GM23338 (cell line): ENCODE measurements at places on chromosomes 11 and 22. TPM values are rescaled to one million over a fixed set of nuclear protein-coding genes. Genes with fewer than 3 reads are reported as not detected.

- no peak for DNase-seq
Observed at GRCh38 chr11:121366038-121366437, 73.5 kb downstream of the SC5D start.

DNA sequence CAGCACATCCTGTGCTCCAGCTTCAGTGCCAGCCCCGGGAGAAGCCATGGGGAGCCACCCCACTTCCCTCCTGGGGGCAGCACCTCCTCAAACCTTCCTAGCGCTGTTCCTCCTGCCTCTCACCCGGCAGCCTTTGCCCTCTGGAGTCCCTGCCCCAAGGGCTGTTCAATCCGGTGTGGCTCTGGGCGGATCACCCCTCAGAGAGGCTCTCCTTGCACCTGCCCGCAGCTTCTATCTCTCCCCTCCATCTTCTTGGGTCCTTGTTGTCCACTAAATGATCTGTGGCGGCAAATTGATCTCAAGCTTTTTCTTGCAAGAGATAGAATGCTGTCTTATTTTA, 18.1 kb upstream of the CDKN1C start:
- DNase-seq, result no peak

DNA sequence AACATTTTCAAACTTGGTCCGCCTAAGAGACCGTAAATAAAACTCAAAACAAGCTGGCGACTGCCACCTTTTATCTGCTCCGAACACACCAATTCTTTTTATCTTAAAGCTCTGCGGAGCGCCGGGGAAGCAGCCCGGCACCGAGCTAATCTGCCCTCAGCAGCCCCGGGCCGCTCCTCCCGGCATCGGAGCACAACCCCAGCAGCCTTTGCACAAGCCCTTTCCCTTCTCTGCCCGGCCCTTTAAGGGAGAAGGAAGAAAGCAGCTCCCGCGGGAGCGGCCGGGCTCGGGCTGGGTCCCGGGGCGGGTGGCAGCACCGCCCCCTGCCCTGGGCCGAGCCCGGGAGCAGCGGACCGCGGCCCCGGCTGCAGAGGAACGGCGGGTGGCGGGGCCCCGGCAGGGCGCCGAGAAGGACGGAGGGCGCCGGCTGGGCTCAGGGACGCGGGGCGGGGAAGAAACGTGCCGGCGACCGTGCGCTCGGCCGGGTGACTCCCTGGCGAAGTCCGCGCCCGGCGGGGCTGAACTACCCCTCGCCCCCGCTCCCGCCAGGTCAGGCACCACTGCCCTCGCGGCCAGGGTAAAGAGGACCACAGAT, 133.6 kb upstream of the C11orf58 start:
- peak; percentile 53 for DNase-seq

GRCh38 chr11:8956860-8957259, 7.4 kb downstream of the TMEM9B start:
- no peak for DNase-seq

DNA sequence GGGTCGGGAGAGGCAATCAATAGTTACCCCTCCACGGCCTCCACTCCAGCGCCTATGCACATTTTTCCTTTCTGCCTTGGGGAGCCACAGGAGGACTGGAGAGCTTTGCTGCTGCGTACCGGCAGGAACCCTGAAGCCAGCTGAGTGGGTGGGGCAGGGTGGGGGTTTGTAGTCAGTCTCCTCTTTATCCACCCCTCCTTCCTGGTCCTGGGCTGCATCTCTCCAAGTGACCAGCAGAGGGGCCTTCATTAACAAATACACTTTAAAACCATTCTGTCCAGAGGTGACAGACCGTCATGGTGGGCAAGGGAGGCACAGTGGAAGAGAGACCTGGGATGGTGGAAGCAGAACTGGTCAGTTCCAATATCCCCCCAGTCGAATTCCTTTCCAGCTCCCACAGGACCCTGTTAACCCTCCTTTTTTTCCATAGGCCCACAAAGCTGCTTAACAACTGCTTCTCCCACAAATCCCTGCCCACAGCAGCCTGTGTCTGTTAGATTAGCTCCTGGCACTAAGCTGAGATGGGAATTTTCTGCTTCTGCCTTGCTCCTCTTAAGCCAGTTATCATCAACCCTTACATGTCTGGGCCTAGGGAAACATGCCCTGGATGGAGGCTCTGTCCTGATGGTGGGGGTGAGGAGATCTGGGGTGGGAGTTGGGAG, 3.9 kb upstream of the ABCG4 start:
- DNase-seq, result peak; percentile 94

DNA sequence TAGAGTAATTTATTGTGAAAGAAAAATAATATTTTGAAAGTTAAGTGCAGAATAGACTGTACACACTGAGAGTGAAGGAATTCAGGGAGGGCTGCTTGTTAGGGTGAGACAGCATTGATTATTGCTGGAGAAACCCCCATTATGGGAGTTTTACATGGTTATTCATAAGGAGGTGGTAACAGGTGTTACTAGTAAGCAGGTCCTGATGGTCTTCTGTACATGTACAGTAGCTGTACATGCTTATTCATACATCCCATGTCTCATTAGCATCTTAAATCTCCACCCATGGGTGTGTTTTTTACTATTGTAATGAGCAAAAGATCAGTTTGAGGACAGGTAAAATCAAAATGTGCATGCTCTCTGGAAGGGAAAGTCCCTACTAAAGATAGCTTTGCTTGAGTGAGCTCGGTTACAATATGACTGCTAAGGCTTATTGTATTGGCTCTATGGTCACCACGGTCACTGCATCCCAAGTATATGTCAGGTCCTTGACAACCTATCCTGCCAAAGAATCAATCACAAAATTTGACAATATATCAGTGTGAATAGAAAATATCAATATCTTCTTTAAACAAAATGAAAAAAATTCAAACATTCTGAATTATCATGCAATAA, 6.2 kb downstream of the KDM4F start:
- DNase-seq, result no peak

The CSRP3 gene
- polyA plus RNA-seq, result 0.38 TPM in 1 of 2 replicates, not detected in the other

The PANX3 gene
- polyA plus RNA-seq, result not detected in 2 replicates

The F2 gene
- polyA plus RNA-seq, result 0.31 TPM in 1 of 2 replicates, not detected in the other

The CD6 gene
- not detected in 2 replicates for polyA plus RNA-seq

The LGR4 gene
- polyA plus RNA-seq, result 21.2 and 22.6 TPM in 2 replicates

The OR51V1 gene
- not detected in 2 replicates for polyA plus RNA-seq
